ENCODE measurements at places on chromosomes 1 and 21.

- DNase-seq, result no peak
Measured at GRCh38 chr1:245365095-245366020, 210.6 kb downstream of the KIF26B start.

DNA sequence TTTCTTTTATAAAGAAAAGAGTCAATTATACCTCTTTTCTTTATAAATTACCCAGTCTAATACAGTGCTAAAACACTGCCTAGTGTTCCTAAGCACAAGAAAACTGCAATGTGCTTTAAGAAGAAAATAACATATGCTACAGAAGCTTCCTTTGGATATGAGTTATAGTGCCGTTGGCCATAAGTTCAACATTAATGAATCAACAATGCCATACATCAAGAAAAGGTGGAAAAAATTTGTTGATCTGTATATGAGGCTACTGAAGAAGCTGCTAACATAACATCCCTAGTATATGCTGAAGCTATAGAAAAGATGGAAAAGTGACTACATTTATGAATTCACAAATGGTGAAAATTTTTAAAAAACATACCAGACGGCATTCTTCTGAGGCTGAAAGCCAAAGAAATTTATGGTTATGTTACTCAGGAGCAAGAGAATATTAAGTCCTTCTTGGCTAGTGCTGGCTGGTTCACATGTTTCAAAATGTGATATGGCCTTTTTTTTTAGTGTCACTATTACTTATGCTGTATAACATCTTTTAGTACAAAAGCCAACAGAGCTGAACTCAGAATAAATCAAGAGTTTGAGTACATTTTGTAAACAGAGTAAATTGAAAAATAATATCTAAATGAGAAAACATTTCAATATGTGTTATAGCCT, 743.2 kb upstream of the RGS18 start:
- DNase-seq, result no peak

GRCh38 chr1:234322979-234323378, 50.3 kb upstream of the COA6 start:
- peak; percentile 12 for DNase-seq

- no peak for DNase-seq
Measured at GRCh38 chr1:11505591-11506538, 26.9 kb downstream of the DISP3 start.

- DNase-seq, result no peak
Measured at GRCh38 chr1:47751193-47751592, 246.0 kb downstream of the TRABD2B start.

- no peak for DNase-seq
Measured at GRCh38 chr1:46400421-46400820, 6.3 kb downstream of the FAAH start.

DNA sequence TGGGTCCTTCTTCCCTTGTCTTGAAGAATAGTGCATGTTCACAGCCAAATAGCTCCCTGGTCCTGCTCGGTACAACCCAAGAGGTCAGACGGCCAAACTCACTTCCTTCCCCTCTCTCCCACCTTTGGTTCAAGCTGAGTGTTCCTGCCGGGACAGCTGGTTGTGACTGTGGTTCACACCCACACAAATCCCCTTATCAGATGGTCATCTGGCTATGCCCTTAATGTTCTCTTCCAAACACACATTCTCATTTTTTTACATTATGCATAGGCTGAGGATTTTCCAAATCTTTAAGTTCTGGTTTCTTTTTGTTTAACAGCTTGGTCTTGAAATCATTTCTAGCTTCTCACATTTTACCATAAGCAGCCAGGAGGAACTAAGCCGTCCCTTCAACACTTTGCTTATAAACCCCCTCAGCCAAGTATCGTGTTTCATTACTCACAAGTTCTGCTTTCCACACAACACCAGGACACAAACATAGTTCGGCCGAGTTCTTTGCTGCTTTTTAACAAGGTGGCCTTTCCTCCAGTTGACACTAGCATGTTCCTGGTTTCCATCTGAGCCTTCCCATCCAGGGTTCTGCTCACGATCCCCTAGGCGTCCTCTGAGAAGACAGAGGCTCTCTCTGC, 19.7 kb upstream of the TSPEAR start:
- no peak for DNase-seq

GRCh38 chr1:54345116-54345515, 61.1 kb downstream of the SSBP3 start:
- DNase-seq, result no peak

Measured in fibroblast of the conjunctiva (primary cell).